ENCODE measurements at places on chromosomes 4 and X.
A peak's percentile ranks its signal among the peaks of the same experiment; 100 is the strongest.

- no peak for DNase-seq
Observed at GRCh38 chrX:110293658-110294057, 24.2 kb downstream of the AMMECR1 start.

- no peak for DNase-seq
Observed at GRCh38 chr4:181376058-181376457, 867.1 kb upstream of the TENM3 start.

- no peak for DNase-seq
Observed at GRCh38 chr4:17168571-17168970, 270.1 kb upstream of the LDB2 start.

DNA sequence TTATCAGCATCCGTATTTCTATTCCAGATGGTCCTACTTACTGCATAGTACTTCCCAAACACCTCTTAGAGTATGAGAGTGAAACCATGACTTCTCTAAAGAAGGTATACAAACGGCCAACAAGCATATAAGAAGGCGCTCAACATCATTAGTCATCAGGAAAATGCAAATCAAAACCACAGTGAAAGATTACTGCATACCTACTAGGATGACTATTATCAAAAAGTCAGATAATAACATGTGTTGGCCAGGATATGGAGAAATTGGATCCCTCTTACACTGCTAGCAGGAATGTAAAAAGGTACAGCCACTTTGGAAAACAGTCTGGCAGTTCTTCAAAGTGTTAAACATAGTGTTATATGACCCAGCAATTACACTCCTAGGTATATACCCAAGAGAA lies 215.3 kb upstream of the CXorf66 start:
- DNase-seq = no peak

DNA sequence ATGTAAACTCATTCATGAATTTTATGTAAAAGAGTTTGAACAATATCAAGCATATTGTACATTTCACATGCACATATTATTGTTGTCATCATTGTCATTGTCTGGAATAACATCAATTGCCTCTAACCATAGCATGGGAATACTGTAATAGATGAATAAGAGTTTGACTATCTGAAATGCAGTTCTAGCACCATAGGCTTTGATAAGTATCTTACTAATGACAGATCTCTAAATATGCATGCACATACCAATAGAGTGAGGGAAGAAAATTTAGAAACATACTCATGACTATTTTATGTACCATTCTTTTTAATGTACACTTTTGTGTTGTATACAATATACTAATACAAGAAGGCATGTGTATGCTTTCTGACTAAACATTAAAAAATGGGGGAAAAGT lies 161.6 kb upstream of the SPRY1 start:
- DNase-seq = no peak

DNA sequence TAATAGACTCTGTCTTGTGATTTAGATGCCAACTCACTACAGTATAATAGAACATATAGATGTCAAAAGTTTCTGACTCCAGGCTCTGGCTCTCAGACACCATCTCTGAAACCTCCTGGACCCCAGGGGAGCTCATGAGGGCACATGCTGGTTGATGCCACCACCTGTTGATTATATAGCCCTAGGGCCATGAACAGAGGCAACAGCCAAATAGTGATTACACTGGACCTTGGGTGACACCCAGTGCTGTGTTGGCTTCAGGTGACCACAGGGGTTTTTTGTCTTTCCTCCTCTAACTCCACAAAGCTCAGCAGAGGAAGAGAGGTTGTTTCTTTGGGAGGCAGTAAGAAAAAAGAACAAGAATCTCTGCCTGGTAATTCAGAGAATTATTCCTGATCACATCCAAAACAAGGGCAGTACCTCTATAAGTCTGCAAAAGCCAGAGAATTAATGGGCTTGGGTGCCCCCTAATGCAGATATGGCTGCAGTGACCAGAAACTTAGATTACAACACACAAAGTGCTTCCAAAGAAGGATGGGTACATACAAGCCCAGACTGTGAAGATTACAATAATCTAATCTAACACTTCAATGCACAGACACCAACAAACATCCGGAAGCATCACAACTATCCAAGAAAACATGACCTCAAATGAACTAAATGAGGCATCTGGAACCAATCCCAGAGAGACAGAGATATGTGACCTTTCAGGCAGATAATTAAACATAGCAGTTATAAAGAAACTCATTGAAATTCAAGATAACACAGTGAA lies 1920.6 kb downstream of the ARAP2 start:
- DNase-seq = no peak

DNA sequence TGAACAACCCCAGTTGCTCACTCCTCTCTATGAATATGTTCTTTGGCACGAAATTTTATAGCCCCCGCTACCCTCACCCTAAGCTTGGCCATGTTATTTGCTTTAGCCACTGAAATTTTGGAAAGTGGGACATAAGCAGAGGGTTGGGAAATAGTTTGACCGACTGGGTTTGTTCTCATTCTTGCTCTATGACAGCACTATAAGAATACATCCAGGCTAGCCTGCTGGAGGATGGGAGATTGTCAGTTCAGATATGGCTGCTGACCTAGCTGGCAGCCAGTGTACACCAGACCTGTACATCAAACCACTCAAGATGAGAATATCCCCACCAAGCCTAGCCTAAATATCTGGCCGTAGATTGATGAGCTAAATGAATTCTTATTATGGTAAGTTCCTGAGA lies 298.1 kb downstream of the PDGFC start:
- no peak for DNase-seq

- DNase-seq = no peak
Observed at GRCh38 chr4:45578874-45579273, 545.0 kb downstream of the GABRG1 start.

DNA sequence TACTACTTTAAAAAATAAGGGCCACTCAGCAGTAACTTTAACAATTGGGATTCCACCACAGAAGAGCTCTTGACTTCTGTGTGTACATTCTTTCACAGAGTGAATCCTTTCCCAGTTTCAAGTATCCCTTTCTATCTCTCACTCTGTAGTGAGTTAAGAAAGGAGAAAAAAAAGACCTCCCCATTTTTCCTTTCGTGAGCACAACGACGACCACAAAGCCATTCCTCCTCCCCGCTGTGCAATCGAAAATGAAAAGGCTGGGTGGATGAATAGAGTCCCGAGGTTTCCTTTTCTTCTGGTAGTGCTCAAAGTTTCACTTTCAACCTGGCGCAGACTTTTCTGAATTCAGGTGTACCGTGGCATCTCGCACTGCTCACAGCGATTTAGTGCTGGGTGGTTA lies 58.0 kb downstream of the TAB3 start:
- no peak for DNase-seq

GRCh38 chr4:84582302-84582987 lies 482 bp upstream of the CDS1 start:
- peak; percentile 95 for DNase-seq

GRCh38 chr4:185138161-185138560 lies 4.9 kb upstream of the SLC25A4 start:
- no peak for DNase-seq

DNA sequence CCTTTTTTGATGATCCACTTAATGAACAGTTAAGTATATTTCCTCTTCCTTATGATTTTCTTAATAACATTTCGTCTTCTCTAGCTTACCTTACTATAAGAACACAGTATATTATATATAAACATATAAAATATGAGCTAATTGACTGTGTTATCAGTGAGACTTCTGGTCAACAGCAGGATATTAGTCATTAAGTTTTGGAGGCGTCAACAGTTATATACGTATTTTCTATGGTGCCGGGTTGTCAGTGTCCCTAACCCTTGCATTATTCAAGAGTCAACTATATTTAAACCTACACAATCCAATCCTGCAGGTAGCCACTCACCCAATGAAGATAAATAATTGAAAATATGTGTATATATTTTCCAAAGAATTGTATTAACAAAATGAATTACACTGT lies 88.0 kb downstream of the NR3C2 start:
- DNase-seq = no peak

GRCh38 chr4:22504447-22504846 lies 11.4 kb downstream of the ADGRA3 start:
- no peak for DNase-seq

DNA sequence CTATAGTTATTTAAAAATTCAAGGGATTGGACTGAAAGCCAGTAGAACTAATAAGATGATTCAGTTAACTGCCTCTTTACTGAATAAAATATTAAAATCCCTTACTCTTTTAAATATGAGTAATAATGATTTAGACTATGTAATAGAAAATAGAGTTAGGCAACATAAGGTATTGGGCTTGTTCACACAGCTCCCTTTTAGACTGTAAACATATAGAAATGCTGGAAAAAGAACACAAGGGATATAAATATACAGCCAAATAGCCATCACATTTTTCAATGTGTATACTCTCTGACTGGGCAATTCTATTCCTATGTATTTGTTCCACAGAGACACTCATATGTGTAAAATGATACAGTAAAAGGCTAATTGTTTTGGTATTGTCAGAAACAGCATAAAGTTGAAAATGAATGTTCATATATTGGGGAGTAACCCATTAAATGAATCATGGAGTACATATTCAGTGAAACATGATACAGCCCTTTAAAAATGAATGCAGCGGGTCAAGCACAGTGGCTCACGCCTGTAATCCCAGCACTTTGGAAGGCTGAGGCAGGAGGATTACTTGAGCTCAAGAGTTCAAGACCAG lies 129.8 kb downstream of the TBC1D19 start:
- DNase-seq = no peak

GRCh38 chrX:15310117-15310516 lies 5.3 kb downstream of the ASB11 start:
- DNase-seq = peak; percentile 18

DNA sequence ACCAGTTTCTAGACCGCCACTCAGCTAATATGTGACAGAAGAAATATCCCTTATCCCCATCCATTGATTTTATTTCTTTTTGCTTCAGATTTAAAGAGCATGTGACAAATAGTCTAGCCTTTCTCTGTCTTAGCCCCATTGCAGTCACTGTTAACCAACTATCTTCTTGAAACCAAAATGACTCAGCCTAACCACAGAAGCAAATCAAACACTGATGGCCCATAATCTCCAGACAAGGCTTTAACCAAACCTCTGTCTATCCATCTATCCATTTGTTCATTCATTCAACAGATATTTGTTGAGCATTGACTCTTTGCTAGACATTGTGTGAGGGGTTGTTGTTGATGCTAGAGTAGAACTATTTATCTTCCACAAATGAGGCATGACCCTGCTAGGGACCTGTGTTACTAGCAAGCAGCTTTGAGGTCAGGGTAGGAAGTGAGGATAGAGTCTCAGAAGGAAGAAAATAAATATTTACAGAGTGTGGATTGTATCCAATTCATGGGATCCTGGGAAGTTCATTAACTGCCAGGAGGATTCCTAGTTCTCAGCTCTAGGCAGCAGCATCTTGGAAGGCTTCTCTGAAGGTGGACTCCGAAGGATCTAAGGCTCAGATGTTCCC lies 22.5 kb downstream of the HNRNPH2 start:
- no peak for DNase-seq

DNA sequence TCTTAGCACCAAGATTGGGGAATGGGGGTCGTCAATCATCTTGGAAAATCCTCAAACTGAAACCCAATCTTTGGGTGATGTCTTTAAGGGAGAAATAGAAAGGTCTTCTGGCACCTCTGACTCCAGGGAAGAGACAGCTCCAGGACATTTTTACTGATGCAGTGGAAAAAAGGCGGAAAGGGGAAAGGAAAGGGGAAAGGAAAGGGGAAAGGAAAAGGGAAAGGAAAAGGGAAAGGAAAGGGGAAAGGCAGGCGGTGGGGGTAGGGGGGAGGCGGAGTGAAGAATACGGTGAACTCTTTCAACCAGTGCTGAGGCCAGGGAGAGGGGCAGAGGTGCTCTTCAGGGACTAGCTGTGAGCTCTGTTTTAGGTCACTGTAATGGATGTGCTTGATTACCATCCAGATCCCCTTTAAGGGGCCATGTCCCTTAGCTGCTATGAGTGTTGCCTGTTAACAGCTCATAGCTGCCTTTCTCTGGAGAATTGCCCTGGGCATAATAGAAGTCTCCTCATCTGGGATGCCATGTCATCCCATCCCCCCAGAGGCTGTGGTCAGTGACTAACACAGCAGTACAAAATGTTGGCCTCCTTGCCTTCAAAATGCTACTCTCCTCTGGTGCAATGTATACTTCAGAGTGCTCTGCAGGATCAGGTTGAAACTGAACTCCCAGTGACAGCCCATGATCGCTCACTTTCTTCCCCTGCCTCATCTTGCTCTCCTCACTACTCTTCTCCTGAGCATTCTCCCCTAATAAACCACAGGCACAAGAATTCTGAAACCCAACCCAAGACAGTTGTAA lies 92.4 kb upstream of the AP1S2 start:
- DNase-seq = no peak

DNA sequence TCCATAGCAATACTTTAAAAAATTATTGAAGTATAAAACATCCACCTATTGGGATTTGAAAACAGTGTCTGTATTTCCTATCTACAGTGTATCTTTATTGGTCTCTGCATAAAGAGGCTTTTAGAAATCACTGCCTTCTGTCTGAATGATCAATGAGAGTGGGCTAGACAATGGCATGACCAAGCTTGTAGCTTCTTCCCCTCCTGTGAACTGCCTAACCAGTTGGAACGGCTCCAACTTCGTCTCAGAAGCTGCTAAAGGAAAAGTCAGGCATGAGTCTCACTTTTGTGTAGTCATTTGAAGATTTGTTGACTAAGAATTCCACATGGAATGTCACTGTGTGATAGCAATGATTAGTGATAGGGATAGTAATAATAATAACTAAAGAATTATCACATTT lies 64.2 kb downstream of the INTS12 start:
- DNase-seq = no peak

DNA sequence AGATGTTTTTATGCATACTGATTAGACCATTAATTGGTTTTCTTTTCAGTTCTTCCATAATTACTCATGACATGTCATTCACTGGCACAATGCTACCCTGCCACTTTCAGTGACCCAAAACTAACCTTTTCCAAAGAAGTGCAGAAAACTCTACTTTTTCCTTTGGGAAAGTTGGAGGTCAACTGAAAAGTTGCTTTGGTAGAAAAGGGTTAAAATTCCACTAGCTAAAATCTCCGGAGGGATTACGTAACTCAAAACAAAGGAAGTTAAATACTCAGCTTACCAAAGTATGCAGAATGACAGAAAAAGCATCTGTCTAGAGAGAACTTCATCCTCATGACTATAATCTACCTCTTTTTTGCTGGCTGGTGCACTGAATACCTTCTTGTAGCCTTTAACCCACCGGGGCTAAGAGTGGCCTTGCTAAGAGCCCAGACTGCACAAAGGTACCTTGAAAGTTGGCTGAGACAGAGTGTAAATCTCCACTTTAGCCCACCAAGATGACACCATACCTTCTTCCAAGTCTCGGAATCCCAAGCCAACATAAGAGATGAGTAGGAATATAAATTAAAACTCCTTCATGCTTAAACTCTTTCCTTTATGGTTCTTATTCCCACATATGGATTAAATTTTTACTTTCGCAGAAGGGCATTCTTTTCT lies 1099.5 kb upstream of the INTU start:
- DNase-seq = no peak

- no peak for DNase-seq
Observed at GRCh38 chrX:145840531-145840930, 22.9 kb downstream of the SLITRK2 start.

DNA sequence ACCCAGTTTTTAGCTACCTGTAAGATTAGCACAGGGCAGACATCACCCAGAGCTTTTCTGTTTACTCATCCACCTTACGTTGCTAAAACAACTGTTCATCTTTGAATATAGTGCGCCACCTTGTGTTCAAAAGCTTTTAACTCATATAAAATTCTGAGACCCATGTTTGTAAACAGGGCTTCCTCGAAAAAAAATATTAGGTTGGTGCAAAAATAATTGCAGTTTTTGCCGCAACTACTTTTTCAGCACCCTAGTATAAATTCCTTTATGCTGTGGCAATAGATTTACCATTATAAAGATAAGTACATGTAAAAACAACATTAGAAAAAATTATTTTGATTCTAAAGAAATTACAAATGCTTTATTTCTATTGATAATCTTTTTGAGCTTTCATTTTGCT lies 147.9 kb downstream of the LRBA start:
- DNase-seq = peak; percentile 74

Data from prostate gland (tissue), 2 donors.